Cortex of kidney (tissue), 1 donor: ENCODE measurements at places on chromosomes 16 and 17.

DNA sequence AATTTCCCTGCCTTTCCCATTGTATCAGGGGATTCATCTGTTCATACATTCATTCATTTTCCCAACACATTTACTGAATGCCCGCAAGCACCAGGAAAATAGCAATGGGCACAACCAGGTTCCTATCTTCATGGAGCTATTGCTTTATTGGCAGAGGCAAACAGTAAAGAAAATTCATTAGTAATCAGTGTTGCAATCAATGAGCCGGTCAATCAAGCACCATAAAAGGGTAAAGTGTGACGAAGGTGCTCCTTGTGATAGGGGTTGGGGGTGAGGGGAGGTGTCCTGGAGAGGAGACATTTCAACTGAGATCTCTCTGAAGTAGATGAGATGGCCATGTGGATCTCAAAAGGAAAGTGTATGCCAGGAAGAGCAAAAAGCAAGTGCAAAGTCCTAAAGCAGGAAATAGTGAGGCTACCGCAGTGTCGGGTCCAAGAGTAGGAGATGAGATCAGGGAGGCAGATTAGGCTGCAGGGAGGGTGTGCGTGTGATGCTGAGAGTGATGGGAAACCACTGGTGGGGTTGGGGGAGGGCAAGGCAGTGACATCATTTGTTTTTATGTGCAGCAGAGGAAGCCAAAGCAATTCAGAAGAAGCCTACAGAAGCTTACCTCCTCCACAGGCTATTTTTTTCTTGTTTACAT, 28.4 kb downstream of the CDH13 start:
- no peak for DNase-seq

GRCh38 chr16:1443403-1443973, 868 bp downstream of the CCDC154 start:
- no peak for DNase-seq

DNA sequence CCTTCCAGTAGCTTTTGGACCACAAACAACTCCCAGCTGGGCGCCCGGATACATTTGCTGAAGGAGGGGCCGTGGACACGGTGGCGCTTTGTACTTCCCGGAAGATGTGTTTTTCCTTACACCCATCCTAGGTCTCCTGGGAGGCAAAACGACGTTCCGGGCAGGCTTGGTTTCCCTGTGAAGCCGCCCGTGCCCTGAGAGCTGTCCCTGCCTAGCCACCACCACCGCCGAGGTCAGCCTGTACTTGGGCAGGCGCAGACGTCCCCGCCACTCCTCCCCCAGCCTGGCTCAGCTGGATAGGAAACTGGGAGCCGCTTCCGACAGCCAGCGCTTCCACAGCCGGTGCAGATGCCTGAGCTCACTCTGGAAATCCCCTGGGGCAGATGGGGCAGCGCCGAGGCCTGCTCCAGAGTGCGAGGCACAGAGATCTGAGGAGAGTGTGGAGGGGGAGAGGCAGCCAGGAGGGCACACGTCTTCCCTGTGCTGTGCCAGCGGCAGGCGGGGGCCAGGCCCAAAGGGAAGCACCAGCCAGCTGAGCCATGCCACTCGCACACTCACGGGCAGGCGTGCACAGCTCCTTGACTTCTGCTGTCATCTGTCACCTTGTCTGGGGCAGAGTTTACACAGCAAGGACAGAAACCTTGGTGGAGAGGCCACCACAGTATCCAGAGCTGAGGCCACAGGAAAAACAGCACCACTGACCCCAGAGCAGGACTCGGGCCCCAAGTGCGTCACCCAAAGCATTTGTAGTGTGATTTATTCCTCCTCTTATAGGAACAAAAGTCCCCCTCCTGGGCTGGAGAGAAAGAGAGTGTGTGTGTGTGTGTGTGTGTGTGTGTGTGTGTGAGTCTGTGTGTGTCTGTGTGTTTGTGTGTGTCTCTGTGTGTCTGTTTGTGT, 3.0 kb downstream of the RHBDF2 start:
- no peak for DNase-seq

DNA sequence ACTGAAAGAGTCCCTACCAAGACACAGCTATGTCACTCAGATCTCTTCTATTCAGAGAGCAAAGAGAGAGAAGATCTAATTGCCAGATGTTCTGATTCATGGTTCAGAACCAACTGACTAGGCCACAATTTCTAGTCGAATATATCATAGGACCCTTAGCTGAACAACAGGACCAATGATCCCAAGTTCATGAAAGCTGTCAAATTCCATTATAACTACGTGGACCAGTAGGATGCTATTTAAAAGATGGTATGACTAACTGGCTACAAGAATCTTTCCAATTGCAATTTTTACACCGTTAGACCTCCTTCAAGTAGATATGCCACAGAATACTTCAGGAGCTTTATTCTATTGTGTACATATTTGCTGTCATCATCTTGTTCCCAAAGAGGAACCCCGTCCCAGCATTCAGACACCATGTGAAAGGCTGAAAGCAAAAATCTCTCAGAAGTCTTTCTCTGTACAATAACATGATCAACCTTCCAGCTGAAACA, 26.0 kb downstream of the DCUN1D3 start:
- no peak for DNase-seq

DNA sequence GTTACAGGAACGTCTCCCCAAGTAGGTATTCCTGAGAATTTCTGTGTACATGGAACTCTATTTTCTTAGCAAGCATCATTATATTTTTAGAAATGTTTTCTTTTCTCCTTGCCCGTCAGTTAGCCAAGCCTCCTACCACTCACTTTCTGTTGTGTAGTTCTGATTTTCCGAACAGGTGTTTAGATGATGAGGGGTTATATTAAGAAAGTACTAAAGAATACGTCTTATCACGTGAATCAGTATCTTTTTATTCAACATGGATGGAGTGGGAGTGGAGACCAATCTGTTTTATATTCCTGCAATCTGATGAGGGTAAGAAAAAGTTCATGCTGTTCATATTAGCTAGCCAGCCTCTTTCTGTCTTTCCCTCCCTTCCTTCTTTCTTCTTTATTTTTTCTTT, 29.4 kb downstream of the MSI2 start:
- no peak for DNase-seq

DNA sequence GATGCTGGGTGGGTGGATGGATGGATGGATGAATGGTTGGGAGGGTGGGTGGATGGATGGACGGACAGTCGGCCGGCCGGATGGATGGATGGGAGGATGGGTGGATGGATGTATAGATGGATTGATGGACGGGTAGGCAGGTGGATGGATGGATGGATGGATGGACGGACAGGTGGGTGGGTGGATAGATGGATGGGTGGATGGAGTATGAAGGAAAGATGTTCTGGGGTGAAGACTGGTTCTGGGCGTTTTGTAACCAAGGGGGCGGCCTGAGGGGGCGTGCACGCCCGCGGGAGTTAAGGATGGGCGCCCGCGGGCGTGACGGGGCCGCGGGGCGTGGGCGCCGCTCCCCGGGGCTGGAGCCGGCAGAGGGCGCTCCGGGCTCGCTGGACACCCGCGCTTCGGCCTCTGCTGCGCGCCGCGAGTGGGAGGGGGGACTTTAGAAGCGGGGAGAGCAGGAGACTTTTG, at the start of gene NECAB2:
Gene NECAB2, plus strand, starts transcription at position 407 of the 468 bp plus-strand sequence. CDS start 405 bp downstream, outside the sequence.
- DNase-seq = no peak

- no peak for DNase-seq
These were observed 29.0 kb downstream of the HELZ start for GRCh38 chr17:67215991-67216421.

DNA sequence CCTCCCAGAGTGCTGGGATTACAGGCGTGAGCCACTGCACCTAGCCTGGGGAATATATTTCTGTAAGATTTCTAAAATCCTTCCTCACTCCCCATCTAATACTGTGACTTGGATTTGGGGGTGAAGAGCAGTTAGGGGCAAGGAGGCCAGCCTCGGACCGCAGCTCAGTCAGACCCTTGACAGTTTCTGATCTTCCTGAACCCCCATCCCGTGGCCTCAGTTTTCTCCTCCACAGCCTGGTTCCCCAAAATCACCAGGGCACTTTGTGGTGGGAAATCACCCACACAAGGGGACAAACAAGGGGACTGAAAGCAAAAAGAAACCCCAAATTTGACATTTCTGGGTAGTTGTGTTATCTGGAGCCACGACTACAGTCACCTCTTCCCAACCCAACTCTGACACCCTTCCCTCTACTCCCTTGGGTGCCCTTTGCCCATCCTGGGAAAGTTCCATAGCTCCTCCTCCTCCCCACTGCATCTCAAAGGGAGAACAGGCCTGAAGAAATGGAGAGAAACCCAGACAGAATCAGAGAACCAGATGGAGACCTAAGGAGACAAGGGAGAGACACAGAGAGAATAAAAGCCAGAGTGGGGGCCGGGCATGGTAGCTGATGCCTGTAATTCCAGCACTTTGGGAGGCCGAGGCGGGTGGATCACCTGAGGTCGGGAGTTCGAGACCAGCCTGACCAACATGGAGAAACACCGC, 2.8 kb upstream of the STAT5A start:
- DNase-seq = no peak

GRCh38 chr16:15966836-15967546, 17.6 kb downstream of the ABCC1 start:
- no peak for DNase-seq

DNA sequence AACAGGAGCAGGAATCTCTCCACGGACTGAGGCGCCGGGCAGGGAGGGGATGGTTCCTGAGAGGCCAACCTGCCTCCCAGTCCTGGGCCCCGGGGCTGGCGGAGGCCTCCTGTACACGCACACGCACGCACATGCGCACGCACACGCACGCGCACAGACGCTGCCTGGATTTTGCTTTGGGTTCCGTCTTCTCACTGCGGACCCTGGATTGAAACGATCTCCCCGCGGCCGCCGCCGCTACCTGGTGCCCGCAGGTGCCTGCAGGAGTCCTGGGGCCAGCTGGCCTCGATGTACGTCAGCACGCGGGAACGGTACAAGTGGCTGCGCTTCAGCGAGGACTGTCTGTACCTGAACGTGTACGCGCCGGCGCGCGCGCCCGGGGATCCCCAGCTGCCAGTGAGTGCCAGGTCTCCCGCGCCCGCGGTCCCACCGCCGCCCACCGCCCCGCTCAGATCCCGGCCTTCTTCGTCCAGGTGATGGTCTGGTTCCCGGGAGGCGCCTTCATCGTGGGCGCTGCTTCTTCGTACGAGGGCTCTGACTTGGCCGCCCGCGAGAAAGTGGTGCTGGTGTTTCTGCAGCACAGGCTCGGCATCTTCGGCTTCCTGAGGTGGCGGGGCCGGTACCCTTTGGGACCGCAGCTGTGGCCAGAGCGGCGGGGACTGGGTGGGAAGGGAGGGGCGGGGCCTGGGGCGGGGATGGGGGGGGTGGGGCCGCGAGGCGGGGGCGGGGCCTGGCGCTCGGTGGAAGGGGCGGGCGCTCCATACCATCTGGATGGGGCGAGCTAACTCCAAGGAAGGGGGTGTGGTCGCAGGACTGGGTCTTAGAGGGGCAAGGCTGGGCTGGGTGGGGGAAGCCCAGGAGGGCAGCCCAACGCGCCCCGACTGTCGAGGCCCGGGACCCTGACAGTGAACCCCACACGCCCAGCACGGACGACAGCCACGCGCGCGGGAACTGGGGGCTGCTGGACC, 12.3 kb downstream of the CES4A start:
- DNase-seq = no peak
